ENCODE measurements at places on chromosomes 1 and 21.
A peak's percentile ranks its signal among the peaks of the same experiment; 100 is the strongest.

DNA sequence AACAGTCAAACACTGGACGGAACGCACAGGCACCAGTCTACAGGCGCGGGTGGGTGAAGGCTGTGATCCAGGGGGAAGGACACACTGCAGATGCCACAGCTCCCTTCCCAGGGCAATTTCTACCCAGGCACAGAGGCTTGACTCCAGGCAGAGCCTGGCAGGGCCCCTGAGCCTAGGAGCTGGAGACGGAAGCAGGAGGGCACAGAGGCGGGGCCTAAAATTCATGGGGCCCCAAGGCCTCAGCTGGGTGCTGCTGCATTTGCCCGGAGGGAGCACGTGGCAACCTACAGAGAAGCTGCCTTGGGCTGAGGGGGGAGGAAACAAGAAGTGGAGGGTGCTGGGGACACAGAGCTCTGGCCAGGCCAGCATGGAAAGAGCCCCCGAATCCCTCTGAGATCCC lies 41.2 kb downstream of the UBE2G2 start:
- peak; percentile 84 for DNase-seq

GRCh38 chr1:87108814-87109411 lies 194.5 kb downstream of the HS2ST1 start:
- DNase-seq, result no peak

- DNase-seq, result no peak
Observed at GRCh38 chr1:150322310-150322709, 977 bp downstream of the PRPF3 start.

- no peak for DNase-seq
Observed at GRCh38 chr1:116490588-116490987, 80.2 kb downstream of the CD58 start.

GRCh38 chr21:39390212-39390765 lies 41.4 kb upstream of the HMGN1 start:
- DNase-seq, result no peak

GRCh38 chr1:209493559-209493958 lies 90.0 kb upstream of the CAMK1G start:
- no peak for DNase-seq

- DNase-seq, result no peak
Observed at GRCh38 chr1:88983791-88984559, 8.5 kb downstream of the KYAT3 start.

GRCh38 chr1:157411769-157412168 lies 140.5 kb downstream of the FCRL5 start:
- DNase-seq, result no peak

- no peak for DNase-seq
Observed at GRCh38 chr1:27092888-27093287, 62.0 kb downstream of the SLC9A1 start.

- DNase-seq, result no peak
Observed at GRCh38 chr1:221069986-221070385, 190.7 kb downstream of the HLX start.

- DNase-seq, result peak; percentile 82
Observed at GRCh38 chr21:36388835-36389234, 3.6 kb downstream of the CHAF1B start.
